Caco-2 (cell line): ENCODE measurements at places on chromosomes 11 and 22. TPM values are rescaled to one million over a fixed set of nuclear protein-coding genes. Genes with fewer than 3 reads are reported as not detected.

FADS3 gene
- total RNA-seq, result 26.1 and 32.7 TPM in 2 replicates

DDX6 gene
- total RNA-seq, result 131 and 135 TPM in 2 replicates

CEP126 gene
- 4.3 and 4.6 TPM in 2 replicates for total RNA-seq

NNMT gene
- total RNA-seq, result 2.4 TPM in 2 replicates

ETS1 gene
- 1.1 and 1.2 TPM in 2 replicates for total RNA-seq

GALNT18 gene
- 0.43 and 0.97 TPM in 2 replicates for total RNA-seq

SLC22A25 gene
- total RNA-seq, result 0.16 TPM in 1 of 2 replicates, not detected in the other

UVRAG gene
- total RNA-seq, result 30.4 and 31.3 TPM in 2 replicates

POTEH gene
- total RNA-seq, result 0.16 TPM in 1 of 2 replicates, not detected in the other

NEAT1 gene
- 235 and 254 TPM in 2 replicates for total RNA-seq

SLC1A2 gene
- 1.4 and 2.0 TPM in 2 replicates for total RNA-seq

OR56A1 gene
- total RNA-seq, result not detected in 2 replicates

CD6 gene
- total RNA-seq, result 0.23 TPM in 2 replicates

AP1B1 gene
- 101 and 102 TPM in 2 replicates for total RNA-seq

TENM4 gene
- total RNA-seq, result 1.1 and 2.0 TPM in 2 replicates

OR51B4 gene
- total RNA-seq, result not detected in 2 replicates

OR10D3 gene
- not detected in 2 replicates for total RNA-seq
